ENCODE measurements at places on chromosomes 16 and 17.

DNA sequence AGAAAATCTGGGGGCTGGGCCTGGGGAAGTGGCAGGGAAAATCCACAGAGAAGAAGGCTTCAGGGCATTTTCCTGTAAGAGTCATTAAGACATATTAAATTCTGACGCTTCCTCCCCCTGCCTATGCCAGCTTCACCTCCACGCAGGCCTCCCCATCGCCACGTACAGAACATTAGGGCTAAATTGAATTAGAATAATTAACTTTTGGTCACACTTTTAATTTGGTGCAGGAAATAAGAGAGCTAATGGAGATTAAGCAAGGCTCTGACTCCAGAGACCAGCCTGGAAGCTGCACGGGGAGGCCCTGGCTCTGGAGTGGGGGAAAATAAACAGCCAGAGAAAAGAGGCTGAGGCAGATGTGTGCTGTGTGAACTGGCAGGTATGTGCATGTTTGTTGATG, 148.0 kb downstream of the CCT6B start:
- no peak for DNase-seq

GRCh38 chr17:74949455-74950115, 13.9 kb downstream of the OTOP3 start:
- DNase-seq = no peak

- peak; percentile 74 for DNase-seq
Observed at GRCh38 chr17:77111934-77112296, 28.9 kb upstream of the SEC14L1 start.

DNA sequence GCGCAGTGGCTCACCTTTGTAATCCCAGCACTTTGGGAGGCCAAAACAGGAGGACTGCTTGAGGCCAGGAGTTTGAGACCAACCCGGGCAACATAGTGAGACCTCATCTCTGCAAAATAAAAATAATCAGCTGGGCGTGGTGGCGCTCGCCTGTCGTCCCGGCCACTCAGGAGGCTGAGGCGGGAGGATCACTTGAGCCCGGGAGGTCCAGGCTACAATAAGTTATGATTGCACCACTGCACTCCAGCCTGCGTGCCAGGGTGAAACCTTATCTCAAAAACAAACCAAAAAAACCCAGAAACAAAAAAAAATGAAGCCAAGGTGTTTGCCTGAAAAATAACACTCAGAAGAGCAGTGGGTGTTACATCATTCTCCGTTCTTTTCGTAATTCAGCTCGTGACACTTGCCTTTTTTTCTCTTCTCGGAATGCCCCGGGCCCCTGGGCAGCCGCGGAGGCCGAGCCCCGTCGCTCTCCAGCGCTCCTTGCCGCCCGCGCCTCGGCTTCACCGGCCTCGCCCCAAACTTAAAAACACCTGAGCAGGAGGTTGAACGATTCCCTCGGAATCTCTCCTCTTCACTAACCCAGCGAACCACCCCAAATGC, 17.0 kb downstream of the PRCD start:
- peak; percentile 91 for DNase-seq

GRCh38 chr17:17018612-17019429, 23.4 kb upstream of the MPRIP start:
- DNase-seq = no peak

Measured in suppressor macrophage treated with lipopolysaccharide for 1 hour (primary cell).